IPS DF 6.9 (cell line): ENCODE measurements at places on chromosomes 1 and 21.

- no peak overlapping the region for H3K4me3 ChIP-seq
- H3K36me3 ChIP-seq, result no peaks in the 10 kb centered on the region
- H3K27me3 ChIP-seq, result no peaks in the 10 kb centered on the region
Observed at GRCh38 chr1:29712284-29712651, 475.9 kb downstream of the PTPRU start.

DNA sequence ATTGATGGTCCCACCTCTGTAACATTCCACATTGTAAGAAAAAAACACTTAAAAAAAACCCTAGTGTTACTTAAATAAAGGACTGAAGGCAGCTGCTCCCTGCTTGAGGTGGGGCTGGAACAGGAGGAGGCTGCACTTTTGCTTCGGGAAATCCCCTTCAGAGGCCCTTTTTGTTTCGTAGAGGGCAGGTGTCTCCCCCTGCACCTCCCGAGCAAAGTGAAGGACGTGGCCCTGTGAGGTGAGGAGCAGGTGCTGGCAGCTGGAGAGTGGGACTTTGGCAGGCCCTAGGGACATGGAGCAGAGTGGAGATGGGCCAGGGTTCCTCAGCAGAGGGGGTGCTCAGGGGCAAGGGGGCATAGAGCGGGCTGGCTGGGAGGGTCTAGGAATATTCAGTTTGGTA lies 33.4 kb upstream of the WNT4 start:
- H3K27ac ChIP-seq, result no peak overlapping the region
- no peaks in the 10 kb centered on the region for H3K4me1 ChIP-seq
- no peak for DNase-seq
- H3K36me3 ChIP-seq, result no peaks in the 10 kb centered on the region
- H3K4me3 ChIP-seq, result no peak overlapping the region; the same call in 1 of the 2 replicates

DNA sequence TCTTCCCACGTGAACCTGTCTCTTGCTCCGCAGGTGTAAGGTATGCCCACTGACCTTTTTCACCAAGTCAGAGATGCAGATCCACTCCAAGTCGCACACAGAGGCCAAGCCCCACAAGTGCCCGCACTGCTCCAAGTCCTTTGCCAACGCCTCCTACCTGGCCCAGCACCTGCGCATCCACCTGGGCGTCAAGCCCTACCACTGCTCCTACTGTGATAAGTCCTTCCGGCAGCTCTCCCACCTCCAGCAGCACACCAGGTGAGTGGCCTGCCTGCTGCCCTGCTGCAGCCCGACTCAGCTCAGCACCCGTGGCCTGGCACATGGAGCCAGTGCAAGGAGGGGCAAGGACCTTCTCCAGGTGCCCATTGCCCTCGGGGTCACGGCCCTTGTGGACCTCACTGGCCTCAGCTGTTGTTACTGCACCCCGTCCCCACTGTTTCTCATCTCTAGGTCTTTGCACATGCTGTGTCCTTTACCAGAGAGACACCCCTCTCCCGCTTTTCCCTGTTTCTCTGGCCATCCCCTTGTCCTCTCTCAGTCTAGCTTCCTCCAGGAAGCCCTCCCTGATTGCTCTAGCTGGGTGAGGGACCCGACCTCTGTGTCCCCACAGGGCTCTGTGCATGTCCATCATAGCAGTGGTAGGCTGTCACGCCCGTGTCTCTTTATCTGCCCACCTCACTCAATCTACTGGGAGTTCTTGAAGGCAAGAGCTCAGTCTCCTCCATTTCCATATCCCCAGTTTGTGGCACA lies 25.4 kb downstream of the ZNF362 start:
- H3K36me3 ChIP-seq, result peaks cover 7% of the 10 kb centered on the region
- no peak overlapping the region for H3K27ac ChIP-seq
- no peak overlapping the region for H3K4me3 ChIP-seq

- peak overlapping the region; percentile 62; the same call in 1 of the 2 replicates for H3K4me3 ChIP-seq
- no peak for DNase-seq
- H3K27ac ChIP-seq, result no peak overlapping the region
- peaks cover 9% of the 10 kb centered on the region for H3K4me1 ChIP-seq
Observed at GRCh38 chr1:3454811-3455618, 550 bp downstream of the ARHGEF16 start.

- no peak for DNase-seq
- H3K4me1 ChIP-seq, result no peaks in the 10 kb centered on the region
- H3K27me3 ChIP-seq, result no peaks in the 10 kb centered on the region
- H3K36me3 ChIP-seq, result no peaks in the 10 kb centered on the region
- no peak overlapping the region for H3K27ac ChIP-seq
Observed at GRCh38 chr1:81452693-81453366, 347.9 kb upstream of the ADGRL2 start.

- H3K4me1 ChIP-seq, result no peaks in the 10 kb centered on the region
- H3K27ac ChIP-seq, result no peak overlapping the region
- no peaks in the 10 kb centered on the region for H3K27me3 ChIP-seq
- H3K36me3 ChIP-seq, result no peaks in the 10 kb centered on the region
- DNase-seq, result no peak
Observed at GRCh38 chr1:61221642-61222041, 139.3 kb downstream of the NFIA start.

DNA sequence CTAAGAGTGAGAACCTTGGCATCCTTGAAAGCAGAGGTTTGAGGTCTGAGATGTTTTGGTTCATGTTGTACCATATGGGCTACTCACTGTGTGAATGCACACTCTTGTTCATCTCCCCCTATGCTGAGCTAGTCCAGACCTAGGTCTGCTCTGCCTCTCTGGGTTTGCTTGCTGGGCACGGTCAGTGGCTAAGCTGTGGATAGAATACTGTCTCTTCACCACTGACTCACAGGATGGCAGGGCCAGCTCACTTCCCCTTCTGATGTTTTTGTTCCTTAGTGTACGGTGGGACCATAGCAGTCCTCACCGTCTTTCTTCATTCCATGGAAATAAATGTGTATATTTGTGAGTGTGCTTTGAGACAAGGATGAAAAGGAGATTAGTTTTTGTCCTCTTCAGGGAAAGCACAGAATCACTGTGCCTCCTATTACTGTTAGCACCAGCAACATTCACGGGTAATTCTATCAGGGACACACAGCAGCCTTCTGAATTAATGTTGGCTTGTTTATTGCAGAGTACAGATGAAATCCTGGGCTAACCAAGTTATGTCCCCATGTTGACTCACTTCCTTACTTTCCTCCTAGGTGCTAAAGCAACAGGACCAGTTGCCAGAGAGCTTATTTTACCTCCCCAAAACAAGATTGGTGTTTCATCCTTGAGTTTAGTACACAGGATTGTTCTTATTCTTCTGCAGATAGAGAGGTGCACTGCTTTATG lies 56.9 kb upstream of the IVNS1ABP start:
- H3K27me3 ChIP-seq, result no peaks in the 10 kb centered on the region
- H3K27ac ChIP-seq, result no peak overlapping the region
- H3K4me3 ChIP-seq, result no peak overlapping the region
- no peak for DNase-seq
- no peaks in the 10 kb centered on the region for H3K36me3 ChIP-seq
- H3K4me1 ChIP-seq, result peaks cover 1% of the 10 kb centered on the region; the same call in 1 of the 2 replicates

GRCh38 chr21:41369920-41370839 lies 8.4 kb downstream of the MX2 start:
- H3K27ac ChIP-seq, result no peak overlapping the region
- no peaks in the 10 kb centered on the region for H3K27me3 ChIP-seq
- H3K4me1 ChIP-seq, result no peaks in the 10 kb centered on the region; the same call in 1 of the 2 replicates
- H3K4me3 ChIP-seq, result no peak overlapping the region; the same call in 1 of the 2 replicates

GRCh38 chr1:114718661-114719423 lies 2.3 kb upstream of the NRAS start:
- no peaks in the 10 kb centered on the region for H3K27me3 ChIP-seq
- peaks cover 23% of the 10 kb centered on the region; the same call in 1 of the 2 replicates for H3K36me3 ChIP-seq
- DNase-seq, result no peak
- H3K4me3 ChIP-seq, result no peak overlapping the region
- H3K4me1 ChIP-seq, result no peaks in the 10 kb centered on the region
- H3K27ac ChIP-seq, result no peak overlapping the region

DNA sequence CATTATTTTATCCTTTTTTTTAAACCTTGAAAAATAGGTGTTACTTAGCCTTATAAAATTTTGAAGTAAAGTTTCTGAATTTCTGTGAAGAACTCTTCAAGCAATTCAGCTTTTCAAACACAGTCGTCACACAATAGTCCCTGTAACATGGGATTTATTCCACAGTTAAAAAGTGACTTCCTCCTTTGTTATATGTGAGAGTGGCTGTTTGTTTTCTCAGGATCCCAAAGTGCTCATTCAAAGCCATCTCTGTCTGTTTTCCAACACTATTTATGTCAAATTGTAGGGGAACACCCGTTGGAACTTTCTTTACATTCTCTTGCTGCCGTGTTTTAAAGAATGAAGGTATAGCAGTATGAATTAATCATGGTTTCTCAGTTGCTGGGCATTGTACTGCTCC lies 80.8 kb upstream of the GPR52 start:
- no peak for DNase-seq
- no peaks in the 10 kb centered on the region for H3K27me3 ChIP-seq
- H3K36me3 ChIP-seq, result no peaks in the 10 kb centered on the region

DNA sequence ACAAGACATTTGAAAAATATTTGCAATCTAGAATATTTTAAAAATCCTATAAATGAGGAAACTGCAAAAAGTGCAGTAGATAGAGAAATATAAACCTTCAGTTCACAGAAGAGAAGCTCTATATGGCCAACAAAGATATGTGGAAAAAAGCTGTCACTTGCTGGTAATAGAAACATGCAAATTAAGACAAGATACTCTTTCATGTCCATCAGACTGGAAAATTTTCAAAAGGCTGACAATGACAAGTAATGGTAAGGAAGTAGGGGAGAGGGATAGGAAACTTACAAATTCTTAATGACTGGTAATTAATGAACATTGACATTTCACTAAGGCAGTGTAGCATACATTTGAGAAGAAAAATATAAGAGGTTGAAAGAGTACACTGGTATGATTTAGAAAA lies 147.9 kb downstream of the MRPL39 start:
- H3K4me3 ChIP-seq, result no peak overlapping the region
- DNase-seq, result no peak
- no peaks in the 10 kb centered on the region for H3K36me3 ChIP-seq

DNA sequence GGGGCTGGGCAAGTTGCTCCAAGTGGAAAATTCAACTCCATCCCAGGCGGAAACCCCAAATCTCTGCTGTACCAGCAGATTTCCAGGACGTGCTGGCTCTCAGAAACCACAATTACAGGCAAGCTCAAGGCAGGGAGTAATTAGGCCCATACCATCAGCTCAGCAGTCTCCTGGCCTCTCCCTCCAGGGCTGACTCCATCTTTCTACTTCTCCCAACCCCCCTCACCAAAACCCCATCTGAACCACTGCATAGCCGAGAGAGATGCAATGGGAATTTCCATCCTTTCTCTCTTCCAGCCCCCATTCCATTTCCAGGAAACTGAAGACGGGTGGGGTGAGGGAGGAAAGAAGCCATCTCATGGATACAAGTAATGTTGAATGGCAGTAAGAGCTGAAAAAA lies 41.2 kb downstream of the ARHGEF11 start:
- H3K27me3 ChIP-seq, result no peaks in the 10 kb centered on the region
- H3K4me1 ChIP-seq, result peaks cover 9% of the 10 kb centered on the region
- H3K36me3 ChIP-seq, result no peaks in the 10 kb centered on the region
- H3K27ac ChIP-seq, result no peak overlapping the region
- no peak for DNase-seq

GRCh38 chr1:102191723-102192122 lies 195.0 kb upstream of the OLFM3 start:
- H3K36me3 ChIP-seq, result no peaks in the 10 kb centered on the region
- H3K27ac ChIP-seq, result no peak overlapping the region
- no peaks in the 10 kb centered on the region for H3K27me3 ChIP-seq
- H3K4me1 ChIP-seq, result no peaks in the 10 kb centered on the region
- H3K4me3 ChIP-seq, result no peak overlapping the region
